ENCODE measurements at places on chromosomes 6 and 20.

GRCh38 chr6:51213811-51214210, 395.1 kb downstream of the TFAP2B start:
- DNase-seq, result no peak

DNA sequence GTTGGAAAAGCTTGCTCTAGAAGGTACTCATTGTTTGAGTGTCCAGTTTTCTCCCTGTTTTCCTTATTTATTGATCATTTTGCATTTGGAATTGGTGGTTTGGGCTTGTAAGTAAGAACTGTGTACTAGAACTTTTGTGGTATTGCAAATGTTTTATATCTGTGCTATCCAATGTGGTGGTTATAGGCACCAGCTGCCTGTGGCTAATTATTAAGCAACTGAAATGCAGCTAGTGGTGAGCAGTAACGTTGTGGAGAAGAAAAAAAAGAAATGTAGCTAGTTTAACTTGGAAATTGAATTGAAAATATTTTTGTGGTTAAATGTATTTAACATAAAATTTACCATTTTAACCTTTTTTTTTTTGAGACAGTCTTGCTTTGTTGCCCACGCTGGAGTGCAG, 50.7 kb upstream of the MAPK13 start:
- no peak for DNase-seq

- no peak for DNase-seq
Observed at GRCh38 chr6:33721508-33721907, 10.0 kb upstream of the UQCC2 start.

- DNase-seq, result no peak
Observed at GRCh38 chr6:142373268-142374090, 71.7 kb downstream of the ADGRG6 start.

- DNase-seq, result peak; percentile 54
Observed at GRCh38 chr6:42745083-42745639, 742 bp downstream of the TBCC start.

GRCh38 chr6:109052018-109052651, 42.5 kb downstream of the SESN1 start:
- DNase-seq, result no peak

GRCh38 chr6:163420289-163420614, 5.7 kb downstream of the QKI start:
- DNase-seq, result no peak

GRCh38 chr20:58666702-58667101, 15.6 kb downstream of the STX16 start:
- DNase-seq, result no peak

- no peak for DNase-seq
Observed at GRCh38 chr6:89050155-89050554, 30.4 kb upstream of the PNRC1 start.

DNA sequence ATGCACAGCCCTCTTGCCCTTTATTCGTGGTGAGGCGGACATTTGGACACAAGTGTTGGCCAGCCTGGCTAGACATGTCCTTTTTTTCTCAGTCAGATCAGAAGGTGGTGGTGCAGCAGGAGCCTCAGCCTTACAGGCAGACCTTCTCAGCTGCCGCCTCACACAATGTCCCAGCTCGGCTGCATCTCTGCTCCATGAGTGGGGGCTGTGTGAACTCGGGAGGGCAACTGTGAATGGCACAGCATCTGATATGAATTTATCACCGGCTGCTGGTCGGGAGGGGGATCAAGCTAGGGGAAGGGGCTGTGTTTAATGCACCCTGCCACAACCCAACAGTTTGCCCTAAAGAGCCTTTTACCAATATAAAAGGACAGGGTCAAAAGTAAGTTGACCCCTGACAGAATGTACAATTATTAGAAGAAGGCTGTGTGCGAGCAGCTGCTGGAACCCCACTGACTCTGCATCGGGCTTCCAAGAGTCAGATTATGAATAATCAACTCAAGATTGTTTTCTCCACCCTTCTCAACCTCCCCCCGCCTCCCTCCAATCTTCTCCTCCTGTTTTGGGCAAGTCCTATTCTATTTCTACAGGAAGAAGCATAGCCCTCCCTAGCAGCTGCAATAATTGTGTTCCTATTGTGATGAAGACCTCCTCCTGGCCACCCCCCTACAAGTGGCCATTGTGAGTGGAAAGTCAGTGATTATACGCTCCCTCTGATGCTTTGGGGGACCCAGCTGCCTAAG, 245.2 kb downstream of the PKHD1 start:
- no peak for DNase-seq

DNA sequence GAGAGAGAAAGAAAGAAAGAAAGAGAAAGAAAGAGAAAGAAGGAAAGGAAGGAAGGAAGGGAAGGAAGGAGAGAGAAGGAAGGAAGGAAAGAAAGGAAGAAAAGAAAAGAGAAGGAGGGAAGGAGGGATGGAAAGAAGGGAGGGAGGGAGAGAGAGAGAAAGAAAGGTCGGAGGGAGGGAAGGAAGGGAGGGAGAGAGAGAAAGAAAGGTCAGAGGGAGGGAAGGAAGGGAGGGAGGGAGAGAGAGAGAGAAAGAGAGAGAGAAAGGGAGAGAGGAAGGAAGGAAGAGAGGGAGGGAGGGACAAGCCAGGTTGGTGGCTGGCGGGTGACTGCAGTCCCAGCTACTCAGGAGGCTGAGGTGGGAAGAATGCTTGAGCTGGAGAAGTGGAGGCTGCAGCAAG, 27.3 kb upstream of the ZNF184 start:
- DNase-seq, result no peak

DNA sequence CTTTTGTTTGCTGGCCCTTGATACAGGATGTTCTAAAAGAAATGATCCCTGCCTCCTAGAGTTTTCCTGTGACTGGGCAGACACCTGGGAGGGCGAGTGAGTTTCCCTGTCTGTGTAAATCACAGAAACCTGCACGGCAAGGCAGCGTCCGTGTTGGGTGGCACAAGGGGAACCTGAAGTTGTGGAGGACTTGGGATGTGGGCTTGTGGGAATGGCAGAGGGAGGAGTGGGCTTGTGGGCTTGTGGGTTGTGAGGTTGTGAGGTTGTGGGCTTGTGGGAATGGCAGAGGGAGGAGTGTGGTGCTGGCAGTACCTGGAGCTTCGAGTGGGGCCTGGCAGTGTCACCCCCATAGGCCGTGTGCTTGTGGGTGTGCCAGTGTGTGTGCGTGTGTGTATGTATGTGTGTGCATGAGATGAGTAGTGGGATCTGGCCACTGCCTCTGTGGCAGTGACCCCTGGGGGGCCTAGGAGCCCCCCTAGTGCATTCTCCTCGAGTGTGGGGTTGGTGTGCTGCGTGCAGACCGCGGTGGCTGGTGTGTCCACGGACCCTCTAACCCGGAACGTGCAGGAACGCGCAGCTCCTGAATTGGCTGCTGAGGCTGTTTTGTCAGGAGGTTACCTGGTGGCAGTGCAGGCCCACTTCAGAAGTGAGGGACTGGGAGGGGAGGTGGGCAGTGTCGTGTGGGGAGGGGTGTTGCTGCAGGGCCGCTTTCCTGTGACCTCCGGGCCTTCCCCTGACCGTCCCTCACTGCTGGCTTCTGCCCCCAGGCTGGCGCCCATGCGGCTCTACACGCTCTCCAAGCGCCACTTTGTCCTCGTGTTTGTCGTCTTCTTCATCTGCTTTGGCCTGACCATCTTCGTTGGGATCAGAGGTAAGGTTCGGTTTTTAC, 13.0 kb downstream of the TMEM181 start:
- DNase-seq, result no peak

GRCh38 chr6:92110403-92110802, 1309.0 kb downstream of the EPHA7 start:
- DNase-seq, result no peak

- peak; percentile 63 for DNase-seq
Observed at GRCh38 chr20:49276961-49277785, 684 bp downstream of the ZNFX1 start.
